ENCODE measurements at places on chromosomes 16 and 17.

DNA sequence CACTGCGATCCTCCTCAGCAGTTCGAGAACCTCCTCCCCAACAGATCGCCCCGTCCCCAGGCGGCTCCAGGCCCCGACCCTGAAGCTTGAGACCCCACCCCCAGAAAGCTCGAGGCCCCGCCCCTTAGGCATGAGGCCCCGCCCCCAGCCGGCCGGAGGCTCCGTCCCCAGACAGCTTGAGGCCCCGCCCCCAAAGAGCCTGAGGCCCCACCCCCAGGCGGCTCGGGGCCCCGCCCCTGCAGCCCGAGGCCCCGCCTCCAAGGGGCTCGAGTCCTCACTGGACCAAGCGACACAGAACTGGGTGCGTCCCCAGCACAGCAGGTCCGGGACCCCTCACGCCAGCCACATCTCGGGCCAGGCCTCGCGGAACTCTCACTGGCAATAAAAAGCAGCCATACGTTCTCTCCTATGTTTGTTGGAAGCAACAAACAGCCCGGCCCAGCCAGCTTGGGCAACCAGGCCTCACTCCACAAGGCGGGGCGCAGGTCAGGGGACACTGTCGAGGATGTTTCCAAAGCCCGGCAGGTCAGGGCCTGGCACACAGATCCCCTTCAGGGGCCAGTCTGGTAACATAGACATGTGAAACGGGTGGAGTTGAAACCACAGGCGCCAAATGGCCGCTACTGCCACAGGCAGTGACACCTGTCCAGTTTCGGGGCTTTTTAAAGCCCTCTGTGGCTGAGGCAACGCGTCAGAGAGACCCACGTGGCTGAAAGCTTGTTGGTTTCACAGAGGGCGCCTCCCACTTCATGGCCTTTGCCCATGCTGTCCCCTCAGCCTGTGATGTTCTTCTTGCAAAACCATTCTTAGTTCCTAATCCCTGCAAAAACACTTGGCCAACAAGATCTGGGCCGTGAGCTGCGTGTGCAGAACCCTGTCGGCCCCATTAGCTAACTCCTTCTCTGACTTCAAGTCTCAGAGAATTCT, 224.2 kb downstream of the PARN start:
- no peak for DNase-seq

DNA sequence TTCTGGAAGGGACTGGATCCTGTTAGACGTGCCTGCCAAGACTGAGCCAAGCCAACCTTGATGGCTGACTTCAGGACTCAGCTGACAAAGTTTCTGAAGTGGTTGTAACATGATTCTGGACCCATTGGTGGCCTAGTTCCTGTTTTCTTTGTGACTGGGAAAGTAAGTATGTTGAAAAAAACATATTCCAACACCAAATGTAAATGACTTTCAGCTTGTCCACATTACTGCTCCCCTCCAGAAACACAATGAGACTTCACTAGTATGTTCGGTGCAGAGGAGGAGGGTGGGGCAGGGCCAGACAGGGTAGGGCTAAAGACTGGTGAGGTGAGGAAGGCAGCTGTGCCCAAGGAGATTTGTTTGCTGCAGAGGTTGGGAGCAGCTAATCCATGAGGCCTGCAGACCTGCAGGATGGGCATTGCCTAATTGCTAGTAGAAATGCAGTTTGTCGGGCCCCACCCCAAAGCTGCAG, 26.4 kb downstream of the NMT1 start:
- no peak for DNase-seq

DNA sequence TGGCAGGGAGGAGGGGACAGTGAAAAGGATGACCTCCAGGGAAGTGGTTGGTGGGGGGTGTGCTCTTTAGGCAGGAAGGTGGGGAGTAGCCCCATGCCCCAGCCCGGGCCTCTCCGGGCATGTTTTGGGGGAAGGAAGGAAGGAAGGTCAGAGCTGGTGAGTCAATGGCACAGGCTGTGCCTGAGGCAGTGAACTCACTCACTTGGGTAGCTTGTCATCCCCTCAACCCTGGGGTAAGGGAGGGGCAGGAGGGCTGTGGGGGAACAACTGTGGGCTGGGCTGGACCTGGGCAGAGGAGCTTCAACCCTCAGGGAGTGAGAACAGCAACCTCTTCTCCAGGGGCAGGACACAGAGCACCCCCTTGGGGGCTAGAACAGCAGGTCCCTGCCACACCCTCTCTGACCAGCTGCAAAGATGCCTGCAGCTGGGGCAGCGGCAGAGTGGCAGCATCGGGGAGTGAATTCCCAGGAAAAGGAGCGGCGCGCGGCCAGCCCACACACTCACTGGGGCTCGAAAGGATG, 6.3 kb downstream of the CSF3 start:
- no peak for DNase-seq

- no peak for DNase-seq
Observed at GRCh38 chr16:965036-965395, 5.8 kb downstream of the LMF1 start.

DNA sequence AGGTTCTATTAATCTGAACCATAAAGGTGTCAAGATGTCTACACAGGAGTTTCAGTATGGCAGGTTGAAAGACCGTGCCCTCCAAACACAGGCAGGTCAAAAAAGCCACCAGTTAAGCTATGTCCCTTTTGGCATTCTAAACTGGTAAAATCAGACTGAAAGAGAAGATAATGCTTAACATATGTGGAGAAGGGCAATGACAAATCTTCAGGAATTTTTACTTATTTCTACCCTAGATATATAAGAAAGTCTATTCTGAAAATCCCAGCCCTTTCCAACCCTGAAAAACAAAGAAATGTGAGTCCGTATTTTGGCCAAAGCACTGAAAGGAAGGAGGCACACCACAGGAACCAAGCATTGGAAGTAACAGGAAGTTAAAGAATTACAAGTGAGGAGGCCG, 16.5 kb downstream of the AP1G1 start:
- DNase-seq, result no peak

DNA sequence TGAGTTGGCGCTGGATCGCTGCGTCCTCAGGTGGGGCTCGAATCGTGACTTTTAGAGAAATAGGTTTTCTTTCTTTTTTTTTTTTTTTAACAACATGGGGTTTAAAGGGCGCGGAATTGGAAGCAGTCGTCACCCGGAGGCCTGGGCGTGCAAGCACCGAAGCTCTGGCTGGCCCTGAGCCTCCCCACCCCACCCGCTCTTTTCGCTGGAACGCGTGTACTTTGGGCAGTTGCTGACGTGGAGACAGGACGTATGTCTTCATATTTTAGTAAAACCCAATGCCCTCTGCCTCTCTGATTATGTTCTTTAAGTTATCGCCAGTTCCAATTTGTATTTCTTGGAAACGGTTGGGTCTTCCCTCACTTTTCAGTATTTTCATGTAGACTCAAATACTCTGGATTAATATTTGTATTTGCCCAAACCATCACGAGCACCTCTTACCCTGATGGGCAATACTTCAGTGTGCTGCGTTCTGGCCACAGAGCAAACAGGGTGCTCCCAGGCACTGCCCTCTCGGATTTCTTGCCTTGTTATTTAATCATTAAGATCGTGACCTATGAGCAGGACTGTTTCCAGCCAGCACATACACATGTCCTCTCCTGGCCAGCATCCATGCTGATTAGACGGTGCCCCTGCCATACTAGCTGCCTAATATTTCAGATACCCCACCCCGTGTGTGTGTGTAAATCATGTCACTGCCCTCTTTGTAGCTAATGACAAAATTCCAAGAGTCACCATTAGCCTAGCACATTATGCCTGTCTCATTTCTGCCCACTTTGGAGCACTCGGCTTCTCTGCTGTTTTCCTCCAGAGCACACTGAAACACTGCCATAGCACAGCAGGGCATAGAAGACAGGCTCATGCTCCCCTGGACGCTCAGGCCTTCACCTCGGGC, 805 bp upstream of the C16orf95 start:
- DNase-seq, result no peak

DNA sequence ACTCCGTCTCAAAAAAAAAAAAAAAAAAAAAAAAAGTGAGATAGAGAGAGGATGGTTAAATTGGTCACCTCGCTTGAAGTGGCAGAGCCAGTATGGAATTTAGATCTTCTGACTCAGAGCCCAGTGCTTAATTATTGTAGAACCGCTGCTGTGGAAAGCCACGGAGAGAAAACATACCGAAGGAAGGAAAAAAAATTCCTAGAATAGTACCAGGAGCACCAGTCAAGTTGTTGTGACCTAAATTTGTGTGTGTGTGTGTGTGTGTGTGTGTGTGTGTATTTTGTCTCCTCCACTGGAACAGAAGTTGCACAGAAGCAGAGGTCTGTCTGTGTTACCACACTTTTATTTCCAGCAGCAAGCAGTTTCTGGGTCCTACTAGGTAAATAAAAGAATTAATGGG, 10.6 kb upstream of the NUP85 start:
- DNase-seq, result no peak

DNA sequence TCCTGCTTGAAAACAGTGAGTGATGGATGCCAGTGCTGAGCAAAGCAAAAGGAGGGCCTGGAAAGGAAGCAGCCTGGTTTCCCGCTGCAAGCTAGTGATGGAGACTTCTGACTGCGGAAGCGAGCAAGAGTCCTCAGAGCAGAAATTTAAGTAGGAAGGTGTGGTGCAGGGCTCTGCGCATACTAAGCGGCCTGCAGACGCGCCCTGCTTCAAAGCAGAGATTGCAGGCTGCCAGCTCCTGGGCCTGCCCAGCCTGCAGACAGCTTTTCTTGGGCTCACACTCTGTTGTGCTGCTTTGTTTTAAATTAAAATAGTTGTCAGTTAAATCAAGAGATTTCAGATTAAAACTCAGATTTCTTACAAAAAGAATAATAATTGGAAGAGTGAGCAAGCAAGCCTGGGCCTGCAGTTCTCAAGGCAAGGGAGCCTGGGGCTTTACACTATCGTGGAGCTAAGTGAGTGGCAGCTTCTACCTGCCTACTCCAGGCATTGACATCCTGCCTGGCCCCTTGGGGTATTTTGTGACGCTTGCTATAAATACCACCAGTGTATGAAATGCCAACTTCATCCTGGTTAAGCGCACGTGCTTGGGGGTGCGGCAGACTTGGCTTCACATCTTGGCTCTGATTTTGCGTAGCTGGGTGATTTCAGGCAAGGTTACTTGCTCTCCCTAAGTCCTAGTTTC, 237.3 kb downstream of the XYLT1 start:
- no peak for DNase-seq
